ENCODE measurements at places on chromosomes 13 and 19.

GRCh38 chr19:42529248-42529764, 1.0 kb upstream of the CEACAM1 start:
- DNase-seq, result peak; percentile 62

DNA sequence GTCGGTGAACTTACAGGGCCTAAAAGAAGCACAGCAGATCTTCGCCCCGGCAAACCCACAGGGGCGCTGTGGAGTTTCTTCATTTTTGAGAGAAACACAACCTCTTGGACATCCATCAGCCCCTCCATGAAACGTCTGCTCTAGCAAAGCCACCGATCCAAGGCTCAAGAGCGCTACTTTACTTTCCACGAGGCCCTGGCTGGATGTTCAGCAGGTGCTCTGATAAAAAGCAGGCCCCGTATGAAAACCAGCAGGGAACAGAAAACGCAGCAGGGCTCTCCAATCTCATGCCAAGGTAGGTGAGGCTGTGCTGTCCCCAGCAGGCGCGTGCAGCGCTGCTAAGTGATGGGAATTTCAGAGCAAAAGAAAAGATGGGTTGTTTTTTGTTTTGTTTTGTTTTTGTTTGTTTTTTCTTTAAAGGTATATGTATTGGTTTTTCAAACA, 86.7 kb downstream of the IRS2 start:
- DNase-seq, result no peak

DNA sequence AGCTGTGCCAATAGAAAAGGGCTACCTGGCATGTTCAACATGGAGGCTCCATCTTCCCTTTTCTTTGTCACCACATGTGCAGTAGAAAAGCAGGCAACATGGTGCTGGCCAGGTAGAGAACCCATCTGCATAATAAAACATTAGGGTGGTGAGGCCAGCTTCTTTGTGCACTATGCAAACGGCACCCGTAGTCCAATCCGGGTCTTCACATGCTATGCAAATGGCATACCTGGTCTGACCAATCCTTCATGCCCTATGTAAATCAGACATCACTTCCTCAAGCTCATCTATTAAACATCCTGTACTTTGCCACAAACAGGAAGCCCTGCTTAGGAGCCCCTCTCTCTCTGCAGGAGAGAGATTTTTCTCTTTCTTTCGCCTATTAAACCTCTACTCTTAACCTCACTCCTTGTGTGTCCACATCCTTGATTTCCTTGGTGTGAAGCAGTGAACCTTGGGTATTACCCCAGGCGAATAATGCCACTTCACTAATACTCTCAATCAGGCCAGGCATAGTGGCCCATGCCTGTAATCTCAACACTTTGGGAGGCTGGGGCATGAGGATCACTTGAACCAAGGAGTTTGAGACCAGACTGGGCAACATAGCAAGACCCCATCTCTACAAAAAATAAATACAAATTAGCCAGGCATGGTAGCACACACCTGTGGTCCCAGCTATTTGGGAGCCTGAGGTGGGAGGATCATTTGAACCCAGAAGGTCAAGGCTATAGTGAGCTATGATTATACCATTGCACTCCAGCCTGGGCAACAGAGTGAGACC, 111.3 kb upstream of the MRI1 start:
- no peak for DNase-seq

DNA sequence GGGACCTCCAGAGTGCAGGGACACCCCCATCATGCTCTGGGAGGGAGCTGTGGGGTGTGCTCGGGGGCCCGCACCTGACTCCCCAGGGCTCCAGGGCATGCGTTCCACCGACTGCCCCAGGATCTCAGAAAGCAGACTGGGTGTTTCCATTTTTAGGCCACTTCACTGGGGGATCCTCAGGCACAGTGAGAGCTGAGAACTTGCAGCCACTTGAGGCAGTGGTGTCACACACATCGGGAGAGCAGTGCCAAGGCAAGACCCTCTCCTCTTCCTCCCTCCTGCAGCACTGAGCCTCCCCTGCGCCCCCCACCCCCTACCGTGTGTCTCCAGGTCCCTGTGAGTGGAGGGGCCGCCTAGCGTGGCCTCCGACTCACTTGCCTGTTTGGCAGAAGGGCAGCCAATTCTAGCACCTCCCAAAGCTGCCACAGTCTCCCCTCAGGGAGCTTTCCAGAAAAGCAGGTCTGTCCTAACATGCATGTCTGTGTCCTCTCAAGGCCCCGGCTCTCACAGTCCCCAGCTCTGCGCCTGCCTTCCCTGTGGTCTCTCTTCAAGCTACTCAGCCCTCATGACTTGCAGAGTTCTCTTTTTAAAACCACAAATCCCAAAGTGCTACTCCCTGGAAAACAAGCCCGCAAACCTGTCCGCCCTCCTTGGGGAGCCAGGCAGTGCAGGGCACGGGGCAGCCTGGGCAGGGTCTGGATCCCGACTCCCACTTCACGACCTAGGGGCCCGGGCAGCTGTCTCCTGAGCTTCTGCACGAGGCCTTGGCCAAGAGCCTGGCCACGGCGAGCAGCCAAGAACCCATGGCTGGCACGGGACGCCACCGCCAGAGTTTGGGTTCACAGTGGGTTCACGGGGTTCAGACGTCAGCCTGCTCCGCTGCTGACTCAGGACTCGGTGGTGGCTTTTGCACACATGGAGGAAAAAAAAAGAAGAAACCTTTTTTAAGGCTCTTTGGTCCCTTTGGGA, 94.1 kb downstream of the STK24 start:
- DNase-seq, result no peak

- no peak for DNase-seq
Measured at GRCh38 chr13:99041337-99041736, 63.5 kb upstream of the DOCK9 start.

GRCh38 chr19:43408043-43408442, 6.6 kb upstream of the TEX101 start:
- no peak for DNase-seq

- no peak for DNase-seq
Measured at GRCh38 chr13:37277007-37277406, 171.5 kb upstream of the CSNK1A1L start.

- DNase-seq, result no peak
Measured at GRCh38 chr13:110233951-110234280, 73.0 kb downstream of the COL4A1 start.

DNA sequence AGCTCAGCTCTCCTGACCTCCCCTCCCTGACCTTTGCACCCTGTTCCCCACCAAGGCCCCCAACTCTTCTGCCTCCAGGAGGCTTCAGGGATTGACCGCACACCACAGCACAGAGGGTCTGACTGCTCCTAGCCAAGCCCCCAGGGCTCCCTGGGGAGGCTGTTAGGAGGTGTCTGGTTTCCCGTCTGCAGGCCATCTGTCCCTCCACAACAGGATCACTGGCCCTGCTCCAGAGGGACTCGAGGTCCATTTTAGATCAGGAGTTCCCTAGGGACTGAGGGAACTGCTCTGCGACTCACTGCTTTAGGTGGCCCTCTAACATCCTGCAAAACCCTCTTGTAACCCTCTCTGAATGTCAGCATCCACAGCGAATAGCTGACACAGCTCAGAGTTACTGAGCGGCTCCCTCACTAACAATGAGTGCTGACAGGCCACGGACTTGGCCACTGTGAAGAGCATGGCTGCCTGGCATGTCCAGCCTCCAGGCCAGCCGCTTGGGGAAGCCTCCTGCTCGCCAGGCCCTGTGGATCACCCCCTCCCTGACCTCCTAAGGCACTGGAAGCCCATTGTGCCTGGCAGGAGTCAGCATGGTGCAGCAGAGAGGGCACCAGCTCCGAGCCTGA, 17.7 kb downstream of the GRIK5 start:
- DNase-seq, result no peak

DNA sequence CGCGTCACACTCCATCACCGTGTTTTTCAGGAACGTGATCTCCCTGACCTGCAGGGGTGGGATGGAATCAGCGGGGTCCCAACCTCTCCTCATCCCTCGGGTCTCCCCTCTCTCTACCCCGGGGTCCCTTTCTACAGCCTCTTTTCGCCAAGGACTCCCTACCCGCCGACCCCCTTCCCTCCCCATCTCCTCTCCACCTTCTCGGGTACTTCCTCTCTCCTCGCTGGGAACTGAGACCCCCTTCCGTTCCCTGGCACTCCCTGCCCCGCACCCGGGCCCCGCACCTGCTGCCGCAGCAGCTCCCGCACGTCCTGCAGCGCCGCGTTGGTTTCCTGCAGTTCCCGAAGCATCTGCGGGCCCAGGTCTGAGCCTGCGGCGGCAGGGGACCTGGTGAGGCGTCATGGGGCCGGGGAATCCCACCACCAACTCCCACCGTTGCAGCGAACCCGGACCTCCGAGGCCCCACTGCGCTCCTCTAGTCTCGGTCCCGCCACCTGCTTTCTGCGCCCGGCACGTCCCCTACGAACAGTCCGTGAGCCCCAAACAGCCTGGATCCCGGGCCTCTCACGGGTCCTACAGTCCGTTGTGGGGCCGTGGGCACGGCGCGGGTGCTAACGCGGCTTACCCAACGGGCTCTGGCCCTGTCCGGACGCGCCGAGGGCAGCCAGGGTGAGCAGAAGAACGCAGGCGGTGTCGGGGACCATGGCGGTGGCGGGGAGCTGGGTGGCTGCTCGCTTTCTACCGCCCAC, at the start of gene COMP:
Gene COMP, minus strand, starts transcription at position 740 of the 749 bp plus-strand sequence. Its CDS starts 36 bp downstream, at position 704.
- no peak for DNase-seq

- DNase-seq, result no peak
Measured at GRCh38 chr19:3733549-3734309, 25.5 kb downstream of the TJP3 start.

- DNase-seq, result no peak
Measured at GRCh38 chr13:41696163-41697003, 239.0 kb downstream of the RGCC start.

DNA sequence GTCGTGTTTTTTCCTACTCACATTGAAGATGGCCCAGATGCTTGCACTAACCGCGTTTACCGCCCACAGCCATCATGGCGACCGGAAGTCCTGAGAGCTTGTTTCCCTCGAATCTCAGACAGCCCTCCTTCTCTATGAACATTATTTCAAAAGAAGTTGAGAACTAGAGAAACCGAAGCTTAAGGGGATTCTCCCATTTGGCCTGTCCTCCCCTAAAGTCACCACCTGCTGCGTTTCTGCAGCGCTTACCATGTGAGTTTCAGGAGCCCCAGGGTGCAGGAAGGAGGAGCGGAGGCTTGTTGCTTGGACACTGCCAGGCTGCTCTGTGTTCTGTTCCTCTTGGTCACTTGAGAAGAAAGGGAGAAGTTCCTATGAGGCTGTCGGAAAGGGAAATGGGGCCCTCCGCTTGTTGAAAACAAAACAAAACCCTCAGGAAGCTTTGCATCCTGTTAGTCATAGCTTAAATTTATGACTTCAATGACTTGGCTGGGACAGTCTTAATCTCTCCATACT, 6.2 kb downstream of the CARD8 start:
- peak; percentile 65 for DNase-seq

DNA sequence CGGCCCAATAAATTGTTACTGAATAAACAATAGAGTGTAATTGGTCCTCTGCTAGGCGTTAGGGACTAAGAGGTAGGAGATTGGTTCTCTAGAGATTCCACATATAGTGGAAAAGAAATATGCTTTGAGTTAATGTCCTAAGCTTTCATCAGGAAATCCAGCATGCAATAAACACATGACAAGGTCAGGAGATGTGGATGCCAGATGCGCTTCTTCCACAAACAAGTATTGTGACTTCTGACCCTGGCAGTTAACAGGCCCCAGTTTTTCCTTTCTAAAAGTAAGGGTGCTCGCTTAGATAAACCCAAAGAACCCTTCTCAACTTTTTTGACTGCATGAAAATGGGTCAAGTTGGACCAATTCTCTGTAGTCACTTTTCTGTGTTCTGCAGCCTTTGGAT, 146.5 kb upstream of the SOX21 start:
- no peak for DNase-seq

Measured in activated CD4-positive, alpha-beta T cell treated with anti-CD3 and anti-CD28 coated beads, Interleukin-2, amount 50 U/mL, for 1 hour (primary cell).